ENCODE measurements at places on chromosomes 6 and 20.

GRCh38 chr20:63746751-63747315 is 7.3 kb downstream of the SLC2A4RG start:
- DNase-seq, result no peak

DNA sequence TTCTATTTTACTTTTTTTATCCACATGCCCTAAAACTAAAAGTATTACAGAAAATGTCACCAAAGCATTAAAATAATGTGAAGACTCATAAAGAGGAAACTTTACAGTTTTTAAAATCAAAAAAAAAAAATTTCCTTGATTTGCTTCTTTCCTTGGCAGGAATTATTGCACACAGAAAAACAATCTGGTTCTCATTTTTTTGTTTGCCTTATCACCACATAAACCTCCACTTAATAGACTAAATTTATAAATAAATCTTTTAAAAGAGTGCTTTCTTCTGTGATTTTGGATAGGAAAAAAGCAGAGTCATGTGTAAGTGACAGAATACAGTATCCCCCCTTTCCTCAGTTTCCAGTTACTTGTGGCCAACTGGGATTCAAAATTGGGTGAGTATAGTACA is 695.1 kb upstream of the CITED2 start:
- DNase-seq, result no peak

GRCh38 chr6:18330548-18331081 is 56.5 kb upstream of the RNF144B start:
- DNase-seq, result no peak

- no peak for DNase-seq
Measured at GRCh38 chr20:61117725-61118124, 134.3 kb upstream of the CDH4 start.

DNA sequence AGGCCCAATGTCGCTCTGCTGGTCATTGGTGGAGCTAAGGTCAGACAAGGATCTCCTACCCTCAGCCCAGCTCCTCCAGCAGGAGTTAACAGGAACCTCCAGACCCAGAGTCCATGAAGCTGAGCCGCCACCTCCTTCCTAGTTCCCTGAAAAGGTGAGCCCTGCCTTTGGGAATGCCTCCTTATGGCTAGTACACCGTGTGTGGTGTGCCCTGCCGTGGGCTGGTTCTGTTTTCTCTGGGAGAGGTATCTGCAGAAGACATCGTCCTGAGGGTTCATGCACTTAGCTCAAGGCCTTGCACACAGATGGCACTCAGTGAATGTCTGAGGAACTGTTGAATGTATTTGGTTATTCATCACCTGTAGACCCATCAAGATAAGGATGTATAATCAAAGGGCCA is 15.3 kb downstream of the BANF2 start:
- no peak for DNase-seq

DNA sequence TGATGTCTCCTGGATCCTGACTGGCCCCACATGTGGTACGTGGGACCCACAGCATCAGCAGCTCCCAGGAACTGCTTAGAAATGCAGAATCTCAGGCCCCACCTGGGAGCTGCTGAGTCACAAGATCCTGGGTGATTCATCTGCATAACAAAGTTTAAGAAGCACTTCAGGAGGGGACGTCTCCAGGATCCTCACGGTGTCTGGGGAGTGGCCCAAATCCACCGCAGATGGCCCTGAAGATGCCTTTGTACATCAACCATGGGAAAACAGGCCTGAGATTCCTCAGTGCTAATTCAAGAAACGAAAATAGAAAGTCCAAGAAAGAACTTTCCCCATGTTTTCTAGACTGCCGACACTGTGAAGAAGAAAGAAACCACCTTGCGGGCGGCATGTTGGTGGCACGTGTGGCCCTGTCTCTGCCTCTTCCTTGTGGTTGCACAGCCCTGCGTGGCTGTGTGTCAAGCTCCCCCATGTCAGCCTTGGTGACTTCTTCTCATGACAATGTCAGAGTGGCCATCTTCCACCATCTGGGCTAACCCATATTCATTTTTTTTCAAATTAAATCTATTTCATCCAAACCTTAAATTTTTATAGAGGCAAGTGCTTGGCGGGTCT is 26.1 kb downstream of the RRBP1 start:
- DNase-seq, result no peak

DNA sequence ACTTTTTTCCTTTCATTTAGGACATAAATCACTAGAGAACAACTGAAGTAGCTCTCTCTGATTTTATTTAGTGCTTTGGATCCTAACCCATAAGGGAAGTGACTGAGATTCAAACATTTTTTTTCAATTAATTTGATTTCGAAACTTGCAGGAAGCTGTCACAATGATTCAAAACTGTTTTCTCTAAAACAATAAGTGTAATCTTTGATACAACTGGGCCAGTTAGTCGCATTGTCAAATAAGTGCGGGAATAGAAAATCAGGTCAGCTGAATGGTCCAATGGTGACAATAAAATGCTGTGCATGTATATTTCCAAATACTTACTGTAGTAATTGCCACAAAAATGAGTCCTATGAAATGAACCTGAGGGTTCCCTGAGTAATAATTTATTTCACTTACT is 930.8 kb downstream of the TFAP2A start:
- no peak for DNase-seq

- no peak for DNase-seq
Measured at GRCh38 chr20:58198901-58199355, 29.5 kb downstream of the ANKRD60 start.

DNA sequence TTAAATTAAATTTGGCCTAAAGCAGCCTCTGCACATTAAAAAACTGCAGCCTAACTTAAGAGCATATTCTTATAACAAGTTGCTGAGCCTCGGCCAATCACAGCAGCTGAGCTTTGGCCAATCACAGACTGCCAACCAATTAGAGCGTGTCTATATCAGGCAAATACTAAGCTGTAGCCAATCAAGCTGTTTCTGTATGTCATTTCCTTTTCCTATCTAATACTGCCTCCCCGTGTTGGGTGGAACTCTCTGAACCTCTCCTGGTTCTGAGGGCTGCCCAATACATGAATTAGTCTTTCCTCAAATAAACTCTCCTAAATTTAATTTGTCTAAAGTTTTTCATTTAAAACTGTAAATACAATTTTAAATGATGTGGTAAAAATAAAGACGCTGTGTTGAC is 3.9 kb upstream of the TMEM244 start:
- DNase-seq, result no peak

DNA sequence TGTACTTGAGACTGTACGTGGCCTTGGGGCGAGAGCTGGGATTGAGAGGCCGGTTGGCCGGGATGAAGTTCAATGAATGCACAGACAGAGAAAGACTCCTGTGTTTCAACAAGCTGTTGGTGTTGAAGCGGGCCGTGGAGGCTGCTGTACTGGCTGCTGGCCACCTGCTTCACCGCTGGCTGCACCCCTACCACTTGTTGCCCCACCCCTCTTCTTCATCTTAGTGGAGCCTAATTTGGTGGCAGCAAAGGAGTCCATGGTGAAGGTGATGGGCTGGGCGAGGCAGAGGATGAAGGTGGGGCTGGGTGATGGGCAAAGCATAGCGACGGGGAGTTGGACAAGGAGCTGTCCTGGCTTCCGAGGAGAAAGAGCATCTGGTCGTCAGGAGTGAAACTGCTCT is 7.2 kb upstream of the ZSCAN9 start:
- no peak for DNase-seq

- no peak for DNase-seq
Measured at GRCh38 chr6:35046862-35047261, 94.3 kb downstream of the TCP11 start.

GRCh38 chr6:35120746-35121145 is 20.4 kb downstream of the TCP11 start:
- no peak for DNase-seq

GRCh38 chr6:166078294-166078693 is 89.4 kb downstream of the TBXT start:
- no peak for DNase-seq

DNA sequence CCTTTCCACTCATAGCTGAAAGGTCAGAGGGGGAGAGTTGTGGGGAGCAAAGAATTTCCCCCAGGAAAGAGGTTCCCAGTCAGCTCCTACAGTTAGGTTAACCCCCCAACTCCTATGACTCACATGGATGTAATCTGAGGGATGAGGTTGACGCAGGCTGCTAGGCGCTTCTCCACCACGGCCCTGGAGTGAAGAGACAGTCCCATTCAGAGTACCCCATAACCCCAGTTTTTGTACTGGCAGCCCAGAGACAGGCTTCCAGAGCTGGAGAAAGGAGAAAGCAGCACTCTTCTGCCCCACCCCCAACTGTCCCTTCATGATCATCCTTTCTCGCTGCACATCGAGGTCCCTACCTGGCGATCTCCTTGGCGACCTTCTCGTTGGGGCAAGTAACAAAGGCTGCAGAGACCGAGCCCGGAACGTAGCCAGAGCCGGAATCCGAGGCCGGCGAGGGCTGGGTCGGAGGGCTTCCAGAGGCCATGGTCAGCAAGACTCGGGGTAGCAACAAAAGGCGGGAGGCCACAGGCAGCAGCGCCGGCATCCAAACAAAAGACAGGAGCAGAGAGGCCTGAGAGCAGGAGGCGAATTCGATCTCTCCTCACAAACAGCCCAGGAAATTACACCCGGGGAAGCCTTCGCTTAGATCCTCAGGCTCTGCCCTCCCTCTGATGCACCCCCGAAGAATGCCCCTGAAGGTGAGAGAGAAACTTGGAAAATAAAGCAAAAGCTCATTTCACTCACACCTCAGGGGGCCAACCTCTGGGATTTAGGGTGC is 592 bp downstream of the CUTA start:
- no peak for DNase-seq

DNA sequence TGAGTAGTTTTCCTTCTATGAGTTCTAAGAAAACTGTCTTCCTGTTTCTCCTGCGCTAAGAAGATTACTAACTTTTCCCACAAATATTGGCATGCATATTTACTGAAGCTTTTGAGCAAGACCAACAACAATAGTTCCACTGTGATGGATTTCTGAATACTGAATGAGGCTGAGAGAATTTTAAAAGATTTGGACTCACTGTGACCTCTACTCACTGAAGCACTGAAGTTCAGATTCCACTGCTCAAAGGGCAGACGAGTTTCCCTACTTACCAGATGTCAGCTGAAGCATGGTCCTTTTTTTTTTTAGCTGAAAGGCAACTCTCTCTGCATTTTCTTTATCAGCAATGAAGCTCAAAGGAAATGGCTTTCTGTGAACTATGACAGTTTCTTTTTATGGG is 718.5 kb downstream of the RFPL4B start:
- no peak for DNase-seq

- DNase-seq, result no peak
Measured at GRCh38 chr20:34045930-34046725, 52.4 kb downstream of the RALY start.

DNA sequence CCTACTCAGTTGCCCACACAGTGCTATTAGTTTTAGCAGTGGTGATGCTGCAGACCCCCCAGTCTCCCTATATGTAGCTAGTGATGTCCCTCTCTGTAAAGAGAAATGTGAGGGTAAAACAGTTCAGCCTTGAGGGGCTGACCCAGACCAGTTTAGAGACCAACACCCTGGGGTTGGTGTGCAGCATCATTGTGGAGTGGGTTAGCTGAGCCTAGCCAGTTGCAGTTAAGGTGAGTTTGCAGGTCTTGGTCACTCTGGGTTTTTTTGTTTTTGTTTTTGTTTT is 401 bp upstream of the B3GALT4 start:
- no peak for DNase-seq

- no peak for DNase-seq
Measured at GRCh38 chr6:170006900-170007467, 255.6 kb downstream of the ERMARD start.

DNA sequence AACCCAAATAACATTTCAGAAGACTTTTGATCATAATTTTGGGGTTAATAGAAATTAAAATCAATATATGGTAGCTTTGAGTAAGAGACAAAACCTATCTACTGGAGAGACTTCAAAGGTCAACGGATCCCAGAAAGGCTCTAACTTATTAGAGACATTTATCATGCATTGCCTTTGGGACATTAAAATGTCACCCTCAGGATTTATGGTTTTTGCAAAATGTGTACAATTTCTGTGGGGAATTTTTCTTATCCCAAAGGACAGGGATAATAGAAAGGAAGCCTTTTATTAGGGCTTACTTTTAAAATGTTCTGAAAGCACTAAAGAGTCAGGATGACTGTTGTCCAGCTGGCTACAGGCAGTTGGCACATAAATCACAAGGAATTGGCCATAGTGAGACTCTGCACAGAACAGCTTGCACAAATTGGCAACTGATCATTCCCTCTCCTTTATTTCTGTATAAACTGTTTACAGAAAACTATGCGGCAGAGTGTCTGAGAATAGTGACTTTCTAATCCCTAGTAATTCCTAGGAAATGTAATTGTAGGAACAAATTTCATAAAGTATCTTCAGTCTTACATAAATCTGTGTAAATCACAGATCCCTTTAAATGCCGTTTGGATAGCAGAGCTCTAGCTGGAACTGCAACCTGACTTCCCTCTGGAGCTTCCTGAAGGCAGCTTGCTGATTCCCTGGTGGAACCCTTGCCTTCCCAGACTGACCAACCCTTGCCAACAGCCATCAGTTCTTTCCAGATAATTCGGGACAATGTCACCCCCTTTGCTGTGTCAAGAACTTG is 201.1 kb upstream of the PREP start:
- no peak for DNase-seq

DNA sequence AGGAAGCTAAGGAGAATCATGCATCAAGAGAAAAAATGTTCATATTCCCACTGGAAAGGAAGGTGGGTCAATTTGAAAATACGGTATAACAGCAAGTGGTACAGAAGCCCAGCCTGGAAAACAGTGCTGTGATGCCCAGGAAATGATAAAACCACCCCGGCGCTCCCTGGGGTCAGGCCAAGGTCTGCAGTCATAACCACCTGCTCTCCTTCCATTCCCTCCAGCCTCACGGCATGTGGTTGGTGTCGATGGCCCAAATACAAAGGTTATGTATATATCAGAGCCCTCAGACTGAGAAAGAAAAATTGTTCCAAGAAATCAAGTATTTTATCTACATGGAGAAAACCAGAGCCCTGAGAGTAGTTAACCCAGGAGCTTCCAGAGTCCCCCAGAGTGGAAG is 208.1 kb upstream of the CDYL start:
- no peak for DNase-seq

DNA sequence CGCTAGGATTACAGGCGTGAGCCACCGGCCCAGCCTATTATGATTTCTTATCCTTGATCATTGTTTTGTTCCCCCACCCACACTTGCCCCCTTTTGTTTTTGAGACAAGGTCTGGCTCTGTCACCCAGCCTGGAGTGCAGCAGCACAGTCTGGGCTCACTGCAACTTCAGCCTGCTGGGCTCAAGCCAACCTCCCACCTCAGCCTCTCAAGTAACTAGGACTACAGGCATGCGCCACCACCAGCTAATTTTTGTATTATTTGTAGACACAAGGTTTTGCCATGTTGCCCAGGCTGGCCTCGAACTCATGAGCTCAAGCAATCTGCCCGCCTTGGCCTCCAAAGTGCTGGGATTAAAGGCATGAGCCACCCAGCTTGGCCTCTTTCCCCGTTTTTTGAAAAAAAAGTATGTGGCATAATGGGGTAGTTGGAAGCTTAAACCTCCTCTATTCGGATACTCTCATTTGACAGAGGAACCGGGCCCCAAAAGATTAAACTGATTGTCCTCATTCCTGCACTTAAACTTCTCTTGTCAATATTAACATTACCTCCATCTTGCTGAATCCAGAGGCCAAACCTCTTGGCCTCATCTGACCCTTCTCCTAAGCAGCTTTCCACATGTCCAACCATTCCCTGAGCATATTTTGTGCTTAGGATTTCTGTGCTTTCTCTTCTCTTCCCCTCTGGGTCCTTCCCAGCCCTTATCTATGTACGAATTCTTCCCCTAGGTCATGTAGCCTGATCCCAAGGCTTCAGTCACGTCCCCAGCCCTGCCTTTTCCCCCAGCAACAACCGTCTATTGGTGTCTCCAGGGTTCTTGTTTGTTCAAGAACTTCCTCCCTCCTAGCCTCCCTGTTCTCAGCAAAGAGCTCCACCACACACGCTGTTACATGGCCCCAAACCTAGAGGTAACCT is 6.1 kb upstream of the EZR start:
- DNase-seq, result no peak

Data from activated T-helper 1 cell treated with anti-CD3 and anti-CD28 coated beads, Interleukin-2, amount 50 U/mL, for 16 hours (primary cell).